ENCODE measurements at places on chromosomes 13 and 19. TPM values are rescaled to one million over a fixed set of nuclear protein-coding genes. Genes with fewer than 3 reads are reported as not detected.

ONECUT3 gene
- not detected for total RNA-seq

SIGLEC12 gene
- total RNA-seq, result not detected

KIR3DL1 gene
- total RNA-seq, result not detected

PNMA8A gene
- 10.8 TPM for total RNA-seq

RXFP2 gene
- total RNA-seq, result not detected

ZSWIM9 gene
- 9.3 TPM for total RNA-seq

RFPL4A gene
- 0.66 TPM for total RNA-seq

FSTL3 gene
- total RNA-seq, result 223 TPM

ALKBH6 gene
- total RNA-seq, result 29.8 TPM

AMH gene
- total RNA-seq, result 22.3 TPM

LRRC63 gene
- total RNA-seq, result not detected

KCNJ14 gene
- 1.7 TPM for total RNA-seq

SUGP1 gene
- total RNA-seq, result 34.4 TPM

PIK3R2 gene
- total RNA-seq, result 11.6 TPM

CYP2S1 gene
- 27.1 TPM for total RNA-seq

ZNF577 gene
- total RNA-seq, result not detected

ZNF558 gene
- total RNA-seq, result 6.4 TPM

HIF3A gene
- not detected for total RNA-seq

RNF113B gene
- total RNA-seq, result not detected

ZSCAN4 gene
- not detected for total RNA-seq

NCAN gene
- not detected for total RNA-seq

SBK2 gene
- total RNA-seq, result 2.0 TPM

MFSD12 gene
- 150 TPM for total RNA-seq

MZF1 gene
- total RNA-seq, result 18.6 TPM

GJB2 gene
- 0.53 TPM for total RNA-seq

MUC16 gene
- not detected for total RNA-seq

ZNF625 gene
- total RNA-seq, result not detected

AKT1S1 gene
- 121 TPM for total RNA-seq

NR1H2 gene
- 84.5 TPM for total RNA-seq

RYR1 gene
- total RNA-seq, result 3.0 TPM
